ENCODE measurements at places on chromosomes 7 and 10.

DNA sequence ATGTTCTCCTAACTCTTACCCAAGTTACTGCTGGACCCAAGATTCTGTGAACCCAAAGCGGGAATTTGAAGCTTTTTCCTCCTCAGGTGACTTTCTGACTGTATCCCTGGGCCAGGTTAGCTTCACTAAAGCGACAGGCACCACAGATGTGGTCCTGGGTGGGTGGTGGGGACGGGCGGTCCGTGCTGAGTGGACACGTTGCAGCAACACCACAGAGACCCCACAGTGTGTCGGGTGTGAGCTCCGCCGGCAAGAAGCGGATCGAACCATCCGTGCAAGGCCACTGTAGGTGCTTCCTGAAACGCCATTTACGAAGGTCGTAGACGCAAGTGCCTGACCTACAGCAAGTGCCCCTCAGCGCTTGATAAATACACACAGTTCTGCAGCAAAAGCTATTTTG lies 325.9 kb downstream of the ADARB2 start:
- no peak for DNase-seq

DNA sequence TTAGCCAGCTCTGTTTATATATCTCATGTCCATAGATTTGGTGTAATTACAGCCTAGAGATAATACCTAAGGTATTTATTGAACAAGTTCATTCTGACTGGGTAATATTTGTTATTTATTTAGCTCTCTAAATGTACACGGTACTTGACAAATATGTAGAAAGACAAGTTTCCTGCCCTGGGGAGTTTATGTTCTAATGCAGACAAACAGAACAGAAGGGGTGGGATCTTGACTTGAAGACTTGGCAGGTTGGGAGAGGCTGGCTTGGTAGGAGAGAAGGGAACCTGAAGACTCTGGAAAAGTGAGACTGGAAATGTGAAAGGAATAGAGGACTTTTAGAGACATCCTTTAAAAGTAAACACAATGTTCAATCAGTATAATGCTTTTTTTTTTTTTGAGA lies 97.7 kb upstream of the CDK6 start:
- DNase-seq: no peak

DNA sequence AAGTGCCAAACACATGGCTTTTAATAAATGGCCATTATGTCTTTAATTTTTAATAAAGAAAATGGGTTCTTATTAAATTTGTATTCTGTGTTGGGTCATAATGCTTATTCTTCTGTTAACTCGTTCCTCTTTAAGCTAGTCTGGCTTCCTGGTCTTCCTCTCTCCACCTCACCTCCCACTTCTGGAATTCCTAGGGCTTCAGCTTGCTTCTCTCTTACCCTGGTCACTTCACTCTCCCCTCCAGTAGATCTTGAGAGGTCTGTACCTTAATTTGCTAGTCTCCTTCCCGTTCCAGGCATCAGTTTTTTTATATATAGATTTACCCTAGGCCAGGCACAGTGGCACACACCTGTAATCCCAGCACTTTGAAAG lies 111.2 kb downstream of the RALA start:
- no peak for DNase-seq

DNA sequence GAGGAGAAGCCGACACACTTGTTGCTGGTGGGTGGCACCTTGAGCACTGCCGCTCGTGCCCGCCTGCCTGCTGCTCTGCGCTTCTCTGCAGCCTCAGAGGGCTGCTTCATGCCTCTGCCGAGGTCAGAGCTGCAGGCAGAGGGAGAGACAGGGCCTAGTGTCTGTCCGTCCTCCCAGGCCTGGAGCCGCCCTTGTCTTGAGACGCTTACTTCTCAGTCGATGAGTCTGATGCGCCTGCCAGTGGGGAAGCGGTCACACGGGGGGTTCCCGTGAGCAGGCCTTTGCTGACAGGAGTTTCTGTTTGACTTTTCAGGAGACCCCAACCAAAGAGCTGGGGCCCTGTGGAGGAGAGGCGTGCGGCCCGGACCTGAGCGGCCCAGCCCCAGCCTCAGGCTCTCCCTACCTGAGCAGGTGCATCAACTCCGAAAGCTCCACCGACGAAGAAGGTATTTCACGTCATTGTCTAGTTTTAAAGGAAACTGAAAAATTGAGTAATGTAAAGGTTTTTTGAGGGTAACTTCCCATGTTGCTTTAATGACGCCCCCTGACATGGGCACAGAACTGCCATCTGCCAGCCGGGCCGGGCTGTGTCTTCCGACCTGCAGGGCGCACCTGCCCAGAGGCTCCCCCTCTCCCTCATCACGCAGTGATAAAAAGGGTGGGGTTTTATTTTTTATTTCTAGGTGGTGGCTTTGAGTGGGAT lies 7.8 kb upstream of the BHLHA15 start:
- no peak for DNase-seq

DNA sequence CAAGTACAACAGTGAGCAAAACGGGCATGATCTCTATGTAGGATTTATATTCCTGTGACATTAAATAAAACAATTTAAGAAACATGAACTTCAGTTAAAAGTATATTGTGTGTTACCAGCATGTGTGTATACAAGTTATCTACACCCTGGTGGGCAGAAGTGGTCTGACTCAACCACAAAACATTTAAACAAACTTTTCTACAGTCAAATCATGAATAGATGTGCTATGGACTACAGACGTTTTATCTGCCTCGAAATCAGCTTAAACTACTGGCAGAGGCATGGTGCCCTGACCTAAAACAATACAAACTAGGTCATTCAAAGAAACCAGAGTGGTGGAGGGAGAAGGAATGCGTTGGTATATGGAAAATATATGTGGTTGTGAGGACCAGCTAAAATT lies 3.6 kb downstream of the ARL3 start:
- DNase-seq: no peak

GRCh38 chr7:13717031-13717430 lies 272.4 kb downstream of the ETV1 start:
- no peak for DNase-seq

Data from neural crest cell (in vitro differentiated cells).